Memory B cell (primary cell): ENCODE measurements at places on chromosomes 6 and 20.
A peak's percentile ranks its signal among the peaks of the same experiment; 100 is the strongest.

DNA sequence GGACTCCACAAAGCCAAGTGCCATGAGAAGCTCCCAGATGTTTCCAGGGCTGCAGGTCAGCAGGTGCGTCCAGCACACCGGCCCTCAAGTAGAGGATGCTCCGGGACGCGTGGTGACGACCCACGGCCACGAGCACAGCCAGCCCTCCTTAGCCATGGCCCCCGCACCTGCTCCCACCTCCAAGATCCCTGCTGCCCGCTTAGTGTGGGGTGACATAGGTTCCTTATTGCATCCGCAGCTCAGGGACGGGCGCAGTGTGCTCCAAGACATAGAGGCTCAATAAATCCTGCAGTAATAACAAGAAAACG, 138.1 kb upstream of the RPS6KA2 start:
- no peaks in the 10 kb centered on the region for H3K4me1 ChIP-seq
- no peak overlapping the region for H3K4me3 ChIP-seq
- peaks cover 4% of the 10 kb centered on the region for H3K27me3 ChIP-seq
- no peak for DNase-seq
- no peak overlapping the region for H3K27ac ChIP-seq

- no peaks in the 10 kb centered on the region for H3K36me3 ChIP-seq
- H3K4me3 ChIP-seq: no peak overlapping the region
These were observed 103.5 kb upstream of the SIRPG start for GRCh38 chr20:1761116-1761515.

- DNase-seq: no peak
- no peak overlapping the region for H3K27ac ChIP-seq
- H3K4me3 ChIP-seq: no peak overlapping the region
- peaks cover 2% of the 10 kb centered on the region for H3K4me1 ChIP-seq
- H3K36me3 ChIP-seq: no peaks in the 10 kb centered on the region
- H3K27me3 ChIP-seq: peaks cover 3% of the 10 kb centered on the region
These were observed 82.1 kb upstream of the DTNBP1 start for GRCh38 chr6:15744818-15745402.

DNA sequence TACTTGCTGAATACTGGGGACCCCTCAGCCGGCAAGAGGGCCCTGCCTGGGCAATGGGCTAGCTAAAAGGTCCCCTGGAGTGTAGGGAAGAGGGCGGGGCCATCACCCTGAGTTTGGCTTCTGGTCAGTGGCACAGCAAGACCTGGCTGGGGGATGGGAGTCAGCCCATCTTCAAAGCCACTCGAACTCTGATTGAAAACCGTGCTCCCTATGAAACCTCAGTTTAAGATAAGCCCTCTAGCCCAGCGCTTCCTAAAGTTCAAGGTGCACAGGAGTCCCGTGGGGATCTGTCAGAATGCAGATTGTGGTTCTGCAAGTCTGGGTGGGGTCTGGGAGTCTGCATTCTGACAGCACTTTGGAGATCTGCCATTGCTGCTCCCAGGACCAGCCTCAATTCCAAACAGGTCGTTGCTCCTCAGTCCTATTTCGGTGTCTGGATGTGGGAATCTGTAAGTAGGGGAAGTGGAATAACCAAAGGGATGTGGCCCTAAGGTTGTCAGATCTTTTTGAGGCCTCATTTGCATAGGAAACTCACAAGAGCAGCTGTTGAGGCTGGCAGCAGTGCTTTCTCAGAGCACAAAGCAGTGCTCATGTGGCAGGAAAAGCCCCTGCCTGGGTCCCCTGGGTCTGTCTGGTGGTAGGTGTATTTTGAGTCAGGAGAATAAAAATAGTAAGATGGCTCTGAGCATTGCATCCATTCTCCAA, 85.3 kb upstream of the SCP2D1 start:
- peaks cover 35% of the 10 kb centered on the region for H3K4me1 ChIP-seq
- DNase-seq: peak; percentile 52
- H3K27ac ChIP-seq: peak overlapping the region; percentile 92
- peak overlapping the region; percentile 70 for H3K4me3 ChIP-seq
- H3K36me3 ChIP-seq: no peaks in the 10 kb centered on the region

DNA sequence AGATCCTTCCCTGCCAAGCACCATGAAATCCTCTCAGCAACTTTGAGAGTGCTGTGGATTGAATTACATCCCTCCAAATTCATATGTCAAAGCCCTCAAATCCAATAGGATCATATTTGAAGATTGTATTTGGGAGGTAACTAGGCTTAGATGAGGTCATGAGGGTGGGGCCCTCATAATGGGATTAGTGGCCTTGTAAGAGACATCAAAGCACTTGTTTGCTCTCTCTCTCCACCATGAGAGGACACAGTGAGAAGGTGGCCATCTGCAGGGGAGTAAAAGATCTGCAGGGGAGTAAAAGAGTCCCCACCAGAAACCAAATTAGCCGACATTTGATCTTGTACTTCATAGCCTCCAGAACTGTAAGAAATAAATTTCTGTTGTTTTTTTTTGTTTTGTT, 298.2 kb downstream of the SAMD5 start:
- H3K36me3 ChIP-seq: no peaks in the 10 kb centered on the region
- H3K27me3 ChIP-seq: no peaks in the 10 kb centered on the region
- H3K27ac ChIP-seq: no peak overlapping the region
- DNase-seq: no peak
- H3K4me3 ChIP-seq: no peak overlapping the region

DNA sequence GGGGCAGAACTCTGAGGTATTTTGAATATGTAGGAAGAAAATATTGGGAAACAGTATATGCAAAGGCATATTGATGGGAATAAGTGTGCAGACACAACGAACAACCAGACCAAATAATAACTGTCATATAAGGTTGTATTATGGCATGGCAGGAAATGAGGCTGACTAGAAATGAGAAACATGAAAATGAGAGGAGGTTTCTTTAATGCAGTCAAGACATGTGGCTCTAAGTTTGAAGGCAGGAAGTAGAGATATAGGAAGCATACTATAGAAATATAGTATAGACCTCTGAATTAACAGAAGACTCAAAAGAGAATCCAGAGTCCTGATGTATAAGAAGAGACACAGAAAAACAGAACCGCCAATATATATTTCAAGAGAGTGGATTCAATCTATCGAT, 459.7 kb upstream of the PTCHD4 start:
- H3K4me1 ChIP-seq: no peaks in the 10 kb centered on the region
- H3K4me3 ChIP-seq: no peak overlapping the region
- H3K27me3 ChIP-seq: no peaks in the 10 kb centered on the region
- no peak for DNase-seq
- no peak overlapping the region for H3K27ac ChIP-seq

DNA sequence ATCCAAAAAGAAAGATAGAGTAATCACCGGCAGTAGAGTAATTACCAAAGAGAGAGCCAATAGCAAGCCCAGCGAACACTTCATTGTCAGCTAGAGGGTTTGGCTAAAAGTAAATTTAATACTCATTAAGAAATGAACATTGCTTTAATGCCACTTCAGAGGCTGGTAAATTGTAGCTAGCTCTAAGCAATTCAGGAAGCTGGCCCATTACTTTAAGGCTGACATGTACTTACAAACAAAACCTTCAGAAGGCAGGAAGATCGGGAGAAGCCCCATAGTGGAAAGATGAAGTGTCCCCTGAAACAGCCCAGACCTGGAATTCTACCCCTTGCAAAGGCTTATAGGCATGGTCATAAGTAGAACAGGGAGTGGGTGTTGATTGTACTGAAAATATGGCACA, 396.6 kb upstream of the ID4 start:
- no peaks in the 10 kb centered on the region for H3K27me3 ChIP-seq
- no peak overlapping the region for H3K27ac ChIP-seq
- H3K36me3 ChIP-seq: peaks cover 2% of the 10 kb centered on the region
- no peak for DNase-seq
- H3K4me1 ChIP-seq: no peaks in the 10 kb centered on the region

GRCh38 chr6:82984720-82985119, 80.9 kb downstream of the UBE3D start:
- H3K27me3 ChIP-seq: no peaks in the 10 kb centered on the region
- peaks cover 2% of the 10 kb centered on the region for H3K36me3 ChIP-seq
- H3K27ac ChIP-seq: no peak overlapping the region
- no peaks in the 10 kb centered on the region for H3K4me1 ChIP-seq
- DNase-seq: no peak

GRCh38 chr20:13996265-13996664, 949 bp downstream of the MACROD2 start:
- no peak for DNase-seq
- peaks cover 6% of the 10 kb centered on the region for H3K4me1 ChIP-seq
- peaks cover 10% of the 10 kb centered on the region for H3K27me3 ChIP-seq
- no peaks in the 10 kb centered on the region for H3K36me3 ChIP-seq
- H3K4me3 ChIP-seq: no peak overlapping the region

DNA sequence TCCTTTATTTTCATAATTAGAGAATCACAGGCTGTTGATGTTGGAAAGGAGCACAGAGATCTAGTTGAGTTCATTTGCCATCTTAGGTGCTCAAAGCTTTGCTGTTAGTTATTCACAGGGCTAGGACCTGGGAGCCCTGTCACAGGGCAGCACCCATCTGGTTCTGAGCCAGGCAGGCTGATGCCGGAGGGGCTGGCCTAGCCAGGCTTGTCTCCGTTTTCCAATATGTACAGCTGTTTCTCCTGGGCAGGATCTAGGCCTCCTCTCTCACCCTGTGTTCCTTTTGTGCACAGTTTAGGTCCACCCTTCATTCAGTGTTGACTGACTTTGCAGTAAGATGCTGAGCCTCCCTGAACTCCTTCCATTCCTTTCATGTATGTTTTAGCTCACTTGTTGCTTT, 33.4 kb downstream of the LRRC1 start:
- no peak for DNase-seq
- H3K4me1 ChIP-seq: peaks cover 38% of the 10 kb centered on the region
- no peak overlapping the region for H3K27ac ChIP-seq
- peaks cover 6% of the 10 kb centered on the region for H3K36me3 ChIP-seq
- H3K4me3 ChIP-seq: no peak overlapping the region

DNA sequence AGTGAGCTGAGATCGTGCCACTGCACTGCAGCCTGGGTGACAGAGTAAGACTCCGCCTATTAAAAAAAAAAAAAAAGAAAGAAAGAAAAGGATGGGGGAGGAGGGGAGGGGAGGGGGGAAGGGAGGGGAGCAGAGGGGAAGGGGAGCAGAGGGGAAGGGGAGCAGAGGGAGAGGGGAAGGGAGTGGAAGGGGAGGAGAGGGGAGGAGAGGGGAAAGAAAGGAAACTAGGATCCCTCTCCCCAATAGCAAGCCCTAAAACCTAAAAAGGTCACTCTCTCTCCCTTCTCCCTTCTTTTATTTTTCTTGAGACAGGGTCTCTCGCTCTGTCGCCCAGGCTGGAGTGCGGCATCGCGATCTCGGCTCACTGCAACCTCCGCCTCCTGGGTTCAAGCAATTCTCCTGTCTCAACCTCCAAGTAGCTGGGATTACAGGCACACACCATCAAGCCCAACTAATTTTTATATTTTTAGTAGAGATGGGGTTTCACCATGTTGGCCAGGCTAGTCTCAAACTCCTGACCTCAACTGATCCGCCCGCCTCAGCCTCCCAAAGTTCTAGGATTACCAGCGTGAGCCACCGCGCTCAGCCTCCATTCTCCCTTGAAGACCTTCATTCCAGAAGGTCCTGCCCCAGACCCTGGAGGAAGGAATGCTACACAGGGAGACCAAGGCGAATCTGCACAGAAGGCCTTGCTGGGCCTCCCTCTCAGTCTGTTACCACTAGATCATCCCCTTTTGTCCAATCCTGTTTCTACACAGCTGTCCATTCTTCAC, 45.8 kb upstream of the PIM1 start:
- H3K27me3 ChIP-seq: peaks cover 3% of the 10 kb centered on the region
- H3K4me1 ChIP-seq: peaks cover 5% of the 10 kb centered on the region
- H3K36me3 ChIP-seq: no peaks in the 10 kb centered on the region
- no peak overlapping the region for H3K4me3 ChIP-seq
- no peak for DNase-seq
- H3K27ac ChIP-seq: no peak overlapping the region

DNA sequence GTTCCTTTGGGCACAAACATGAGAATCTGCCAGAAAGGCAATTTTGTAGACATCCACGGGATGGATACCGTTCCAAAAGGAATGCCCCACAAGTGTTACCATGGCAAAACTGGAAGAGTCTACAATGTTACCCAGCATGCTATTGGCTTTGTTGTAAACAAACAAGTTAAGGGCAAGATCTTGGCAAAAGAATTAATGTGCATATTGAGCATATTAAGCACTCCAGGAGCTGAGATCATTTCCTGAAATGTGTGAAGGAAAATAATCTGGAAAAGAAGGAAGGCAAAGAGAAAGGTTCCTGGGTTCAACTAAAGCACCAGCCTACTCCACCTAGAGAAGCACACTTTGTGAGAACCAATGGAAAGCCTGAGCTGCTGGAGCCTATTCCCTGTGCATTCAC, 103.9 kb upstream of the ARG1 start:
- H3K4me1 ChIP-seq: no peaks in the 10 kb centered on the region
- no peak overlapping the region for H3K4me3 ChIP-seq
- no peak for DNase-seq
- no peak overlapping the region for H3K27ac ChIP-seq
- no peaks in the 10 kb centered on the region for H3K36me3 ChIP-seq

DNA sequence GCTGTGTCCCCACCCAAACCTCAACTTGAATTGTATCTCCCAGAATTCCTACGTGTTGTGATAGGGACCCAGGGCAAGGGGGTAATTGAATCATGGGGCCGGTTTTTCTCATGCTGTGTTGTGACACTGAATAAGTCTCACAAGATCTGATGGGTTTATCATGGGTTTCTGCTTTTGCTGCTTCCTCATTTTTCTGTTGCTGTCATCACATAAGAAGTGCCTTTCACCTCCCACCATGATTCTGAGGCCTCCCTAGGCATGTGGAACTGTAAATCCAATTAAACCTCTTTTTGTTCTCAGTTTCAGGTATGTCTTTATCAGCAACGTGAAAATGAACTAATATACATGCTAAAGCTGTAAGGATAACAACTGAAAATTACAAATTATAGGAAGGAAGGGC, 88.3 kb downstream of the CDYL start:
- DNase-seq: no peak
- H3K27me3 ChIP-seq: no peaks in the 10 kb centered on the region
- no peak overlapping the region for H3K4me3 ChIP-seq
- peaks cover 40% of the 10 kb centered on the region for H3K36me3 ChIP-seq
- H3K4me1 ChIP-seq: peaks cover 14% of the 10 kb centered on the region

GRCh38 chr6:89134723-89135122, 11.1 kb upstream of the PM20D2 start:
- no peaks in the 10 kb centered on the region for H3K4me1 ChIP-seq
- DNase-seq: no peak
- H3K4me3 ChIP-seq: no peak overlapping the region
- no peak overlapping the region for H3K27ac ChIP-seq
- H3K36me3 ChIP-seq: peaks cover 1% of the 10 kb centered on the region

- peaks cover 6% of the 10 kb centered on the region for H3K36me3 ChIP-seq
- no peaks in the 10 kb centered on the region for H3K4me1 ChIP-seq
- DNase-seq: no peak
- H3K4me3 ChIP-seq: no peak overlapping the region
These were observed 148.2 kb downstream of the TRIM27 start for GRCh38 chr6:28775405-28776129.

DNA sequence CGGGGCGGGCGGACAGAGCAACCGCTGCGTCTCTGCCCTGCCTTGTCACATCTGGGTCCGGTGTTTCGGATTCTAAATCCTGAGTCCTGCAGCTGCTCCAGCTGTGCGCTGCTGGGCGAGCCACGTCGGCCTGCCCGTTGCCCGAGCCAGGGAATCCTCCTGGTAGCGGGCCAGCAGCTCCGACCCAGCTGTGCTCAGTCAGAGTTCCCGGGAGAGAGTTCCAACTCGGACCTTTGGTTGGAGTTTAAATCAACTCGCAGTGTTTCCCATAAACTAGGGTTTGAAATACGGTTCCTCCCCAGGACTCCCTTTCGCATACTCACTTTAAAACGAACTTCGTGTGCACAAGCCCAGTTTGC, 315 bp upstream of the PDE10A start:
- no peak overlapping the region for H3K27ac ChIP-seq
- H3K36me3 ChIP-seq: no peaks in the 10 kb centered on the region
- H3K4me1 ChIP-seq: no peaks in the 10 kb centered on the region
- peaks cover 22% of the 10 kb centered on the region for H3K27me3 ChIP-seq
